ENCODE measurements at places on chromosomes 12 and 14.
A peak's percentile ranks its signal among the peaks of the same experiment; 100 is the strongest.

- peak; percentile 2 for DNase-seq
Measured at GRCh38 chr12:70290116-70290515, 46.9 kb downstream of the CNOT2 start.

GRCh38 chr12:102918840-102919239 lies 1.8 kb upstream of the PAH start:
- DNase-seq, result no peak

- peak; percentile 19 for DNase-seq
Measured at GRCh38 chr12:88367231-88367630, 213.0 kb downstream of the KITLG start.

DNA sequence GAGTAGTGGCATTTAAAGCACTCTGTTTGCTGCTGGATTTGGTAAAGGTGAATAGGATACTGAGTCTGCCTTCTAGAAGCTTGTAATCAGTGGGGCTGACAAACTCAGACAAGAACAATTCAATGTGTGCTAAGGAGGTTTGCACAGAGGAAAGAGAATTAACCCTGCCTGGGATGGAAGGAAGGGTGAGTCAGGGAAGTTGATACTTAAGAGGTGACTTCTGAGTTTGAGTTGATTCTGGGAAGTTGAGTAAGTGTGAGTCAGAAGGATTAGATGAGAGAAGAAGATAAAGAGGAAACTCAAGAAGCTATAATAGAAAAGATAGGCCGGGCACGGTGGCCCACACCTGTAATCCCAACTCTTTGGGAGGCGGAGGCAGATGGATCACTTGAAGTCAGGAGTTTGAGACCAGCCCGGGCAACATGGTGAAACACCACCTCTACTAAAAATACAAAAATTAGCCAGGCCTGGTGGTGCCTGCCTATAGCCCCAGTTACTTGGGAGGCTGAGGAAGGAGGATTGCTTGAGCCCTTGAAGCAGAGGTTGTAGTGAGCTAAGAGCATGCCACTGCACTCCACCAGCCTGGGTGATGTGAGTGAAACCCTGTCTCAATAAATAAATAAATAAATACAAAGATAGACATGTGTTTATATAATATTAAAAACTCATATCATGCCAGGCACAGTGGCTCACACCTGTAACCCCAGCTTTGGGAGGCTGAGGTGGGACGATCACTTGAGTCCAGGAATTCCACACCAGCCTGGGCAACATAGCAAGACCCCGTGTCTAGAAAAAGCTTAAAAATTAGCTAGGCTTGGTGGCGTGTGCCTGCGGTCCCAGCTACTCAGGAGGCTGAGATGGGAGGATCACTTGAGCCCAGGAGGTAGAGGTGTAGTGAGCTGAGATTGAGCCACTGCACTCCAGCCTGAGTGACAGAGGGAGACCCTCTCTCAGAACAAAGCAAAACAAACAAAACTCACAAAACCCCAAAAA lies 126.8 kb upstream of the CPM start:
- DNase-seq, result peak; percentile 64

DNA sequence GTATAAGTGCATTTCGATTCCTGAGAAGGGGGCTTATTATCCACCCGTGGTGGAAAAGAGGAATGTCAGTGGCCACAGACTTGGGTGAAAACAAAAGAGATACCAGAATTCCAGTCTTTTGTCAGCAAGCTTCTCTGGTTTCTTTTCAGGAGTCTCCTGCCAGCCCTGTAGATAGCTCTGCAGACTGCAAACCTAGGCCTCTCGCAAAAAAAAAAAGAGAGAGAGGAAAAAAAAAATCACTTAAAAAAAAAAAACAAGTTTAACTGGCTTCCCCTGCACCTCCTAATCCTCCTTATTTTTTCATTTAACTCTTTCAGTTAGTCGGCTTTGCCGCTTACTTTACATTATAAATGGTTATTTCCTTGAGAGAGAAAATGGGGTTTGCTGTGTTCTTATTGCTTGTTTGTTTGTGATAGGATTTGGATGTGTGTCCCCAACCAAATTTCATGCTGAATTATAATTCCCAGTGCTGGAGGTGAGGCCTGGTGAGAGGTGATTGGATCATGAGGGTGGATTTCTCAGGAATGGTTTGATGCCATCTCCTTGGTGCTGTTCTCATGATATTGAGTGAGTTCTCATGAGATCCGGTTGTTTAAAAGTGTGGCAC lies 170.0 kb downstream of the BCL11B start:
- no peak for DNase-seq

- no peak for DNase-seq
Measured at GRCh38 chr12:131163189-131163738, 209.6 kb downstream of the ADGRD1 start.

DNA sequence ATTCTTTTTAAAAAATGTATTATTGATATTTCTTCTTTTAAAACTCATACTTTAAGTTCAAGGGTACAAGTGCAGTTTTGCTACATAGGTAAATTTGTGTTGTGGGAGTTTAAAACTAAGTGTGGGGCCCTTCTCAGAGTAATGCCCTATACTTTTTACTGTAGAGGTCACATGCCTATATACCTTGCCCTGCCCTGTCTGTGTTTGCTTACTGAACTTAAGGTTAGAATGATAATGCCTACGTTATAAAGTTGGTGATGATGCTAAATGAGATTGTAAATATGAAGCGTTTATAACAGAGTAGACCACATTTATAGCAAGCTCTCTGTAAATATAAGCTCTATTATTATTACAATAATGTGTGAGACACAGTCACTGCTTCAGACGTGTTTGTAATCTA lies 261.9 kb downstream of the RASSF9 start:
- DNase-seq, result no peak

DNA sequence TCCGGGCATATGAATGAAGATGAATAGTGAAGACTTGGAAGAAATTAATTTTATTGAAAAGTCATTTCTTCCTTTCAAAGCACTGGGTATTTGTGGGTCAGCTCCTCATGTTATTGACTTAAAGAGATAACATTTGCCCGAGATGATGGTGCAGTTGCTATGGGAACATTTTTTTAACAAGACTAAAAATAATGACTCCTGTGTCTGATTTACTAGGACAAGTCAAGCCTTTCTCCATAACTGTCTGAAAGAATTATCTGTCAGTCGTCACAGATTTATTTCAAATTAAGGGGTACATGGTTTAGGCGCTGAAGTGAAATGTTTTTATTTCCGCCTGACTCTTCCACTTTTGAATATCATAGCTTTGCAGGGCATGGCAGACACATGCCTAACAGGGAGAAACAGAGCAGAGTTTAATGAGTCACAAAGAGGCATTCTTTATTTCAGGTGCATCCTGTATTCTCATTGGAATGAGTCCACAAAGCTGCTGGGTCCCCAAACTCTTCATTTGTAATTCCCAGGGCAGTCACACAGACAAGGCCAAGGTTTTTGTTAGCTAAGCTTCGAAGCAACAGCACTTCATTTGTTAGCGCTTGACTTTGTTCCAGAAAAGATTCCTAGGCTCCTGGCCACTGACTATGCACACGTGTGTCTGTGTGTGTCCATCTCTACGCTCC lies 4.3 kb upstream of the GPHB5 start:
- no peak for DNase-seq

- DNase-seq, result no peak
Measured at GRCh38 chr12:122979001-122979907, 1.2 kb upstream of the ARL6IP4 start.

GRCh38 chr12:131928080-131928710 lies 881 bp upstream of the PUS1 start:
- peak; percentile 40 for DNase-seq

DNA sequence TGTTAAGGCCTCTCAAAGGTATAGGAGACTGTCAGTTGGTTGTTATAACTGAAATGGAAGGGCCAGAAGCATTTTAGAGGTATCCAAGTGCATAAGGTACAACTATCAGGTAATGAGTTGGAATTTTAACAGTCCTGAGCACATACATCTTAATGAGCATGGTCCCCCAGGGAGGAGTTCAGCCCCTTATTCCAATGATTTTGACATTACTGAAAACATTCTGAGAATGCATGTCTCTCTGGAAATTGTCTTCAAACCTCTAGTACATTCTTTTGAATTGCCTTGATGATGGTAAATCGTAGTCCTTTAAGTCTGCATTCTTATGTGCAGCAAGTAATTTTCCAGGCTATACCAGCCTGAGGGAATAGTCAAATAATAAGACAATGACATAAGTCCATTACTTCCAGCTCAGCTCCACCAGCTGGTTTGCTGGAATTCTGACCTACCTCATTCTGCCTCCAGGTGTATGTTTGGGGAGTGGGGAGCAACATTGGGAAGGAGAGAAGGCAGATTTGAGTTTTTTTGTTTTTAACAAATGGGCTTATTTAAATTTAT lies 239.2 kb downstream of the MSRB3 start:
- DNase-seq, result no peak

DNA sequence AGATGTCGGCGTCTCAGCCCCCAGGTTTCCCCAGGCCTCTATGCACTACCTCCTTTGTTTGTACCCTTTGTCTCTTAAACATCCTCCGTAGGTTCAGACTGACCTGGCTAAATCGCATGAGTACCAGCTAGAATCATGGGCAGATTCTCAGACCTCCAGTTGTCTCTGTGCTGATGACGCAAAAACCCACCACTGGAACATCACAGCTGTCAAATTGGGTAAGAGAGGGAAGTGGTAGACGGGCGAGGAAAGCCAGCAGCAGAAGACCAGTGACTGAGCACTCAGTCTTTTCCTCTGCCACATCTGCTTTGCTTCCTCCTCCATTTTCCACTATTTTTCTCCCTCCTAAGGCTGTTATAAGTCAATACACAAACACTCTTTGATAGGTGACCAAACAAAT lies 29.7 kb downstream of the A2ML1 start:
- peak; percentile 69 for DNase-seq

DNA sequence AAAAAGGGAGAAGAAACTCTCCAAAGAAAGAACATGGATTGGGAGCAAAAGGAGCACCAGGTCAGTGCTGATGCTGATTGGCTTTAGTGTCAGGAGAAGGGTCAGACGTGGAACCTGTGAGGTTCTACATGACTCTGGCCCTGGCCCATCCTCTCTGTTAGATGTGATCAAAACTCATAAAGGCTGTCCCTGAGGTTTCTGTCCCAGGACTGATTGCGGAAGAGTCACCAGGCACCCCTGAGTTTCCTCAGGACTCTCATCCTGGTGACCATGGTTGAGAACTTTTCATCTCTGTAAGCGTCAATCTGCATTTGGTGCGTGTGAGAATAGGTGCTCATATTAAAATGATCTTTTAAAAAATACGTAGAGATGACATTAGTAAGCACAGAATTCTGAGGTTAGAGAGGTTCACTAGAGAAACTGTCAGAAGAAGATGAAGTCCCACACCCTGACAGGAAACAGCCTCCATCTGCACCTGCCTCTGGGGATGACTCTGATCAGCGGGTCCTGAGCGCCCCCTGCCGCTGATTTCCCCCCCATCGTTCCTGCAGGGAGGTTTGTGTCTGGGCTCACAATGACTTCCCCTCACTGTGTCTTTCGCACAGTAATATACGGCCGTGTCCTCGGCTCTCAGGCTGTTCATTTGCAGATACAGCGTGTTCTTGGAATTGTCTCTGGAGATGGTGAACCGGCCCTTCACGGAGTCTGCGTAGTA lies 741.8 kb downstream of the TMEM121 start:
- DNase-seq, result peak; percentile 38

DNA sequence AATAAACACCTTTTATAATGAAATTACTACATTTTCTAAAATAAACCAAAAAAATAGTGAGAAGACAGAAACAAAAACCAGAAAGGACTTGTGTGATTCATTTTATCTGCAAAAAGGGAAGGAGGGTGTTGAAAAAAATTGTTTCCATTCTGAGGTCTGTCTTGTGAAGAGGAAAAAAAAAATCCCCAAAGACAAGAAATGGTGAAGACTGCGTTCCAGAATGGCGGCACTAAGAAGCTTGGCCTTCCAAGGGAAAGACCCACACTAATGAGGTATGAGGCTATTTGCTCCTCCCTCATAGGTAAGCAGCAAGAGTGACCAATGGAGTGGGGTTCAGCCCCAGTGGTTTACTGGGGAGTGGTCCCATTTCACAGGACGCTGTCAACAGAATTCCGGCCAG lies 35.0 kb downstream of the GNPTAB start:
- DNase-seq, result peak; percentile 26

GRCh38 chr14:78519863-78520262 lies 349.7 kb downstream of the NRXN3 start:
- peak; percentile 55 for DNase-seq

DNA sequence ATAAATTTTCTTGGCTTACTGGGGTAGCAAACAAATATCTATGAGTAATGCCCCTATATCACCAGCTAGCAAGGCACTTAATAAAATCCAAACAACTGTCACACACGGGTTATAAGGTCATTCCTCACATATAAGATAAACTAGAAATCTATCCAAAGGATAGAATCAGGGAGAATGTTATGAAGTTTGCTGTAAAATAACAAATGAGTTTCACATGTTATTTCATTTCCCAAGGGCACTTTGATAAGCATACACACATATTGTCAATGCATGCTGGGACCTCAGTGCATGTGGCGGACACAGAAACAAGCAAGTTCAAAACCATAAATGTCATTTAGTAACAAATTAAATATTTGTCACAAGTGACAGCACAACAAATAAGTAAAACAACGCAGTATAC lies 429.4 kb downstream of the GXYLT1 start:
- no peak for DNase-seq

DNA sequence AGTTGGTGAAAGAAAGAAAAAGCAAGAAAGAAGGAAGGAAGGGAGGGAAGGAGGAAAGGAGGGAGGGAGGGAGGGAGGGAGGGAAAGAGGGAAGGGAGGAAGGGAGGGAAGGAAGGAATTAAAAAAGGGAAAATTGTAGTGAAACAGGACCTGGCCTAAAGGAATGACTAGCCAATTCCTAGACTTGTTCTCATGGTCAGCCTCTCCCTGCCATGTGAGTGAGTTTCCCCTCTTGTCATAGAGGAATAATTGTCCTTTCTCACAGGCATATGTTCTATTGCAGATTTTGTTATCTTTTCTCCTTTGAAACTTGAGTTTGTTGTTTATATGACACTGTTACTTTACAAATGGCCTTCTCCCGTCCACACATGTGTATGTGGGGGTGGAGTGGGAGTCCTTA lies 81.9 kb downstream of the TMEM260 start:
- no peak for DNase-seq
